ENCODE measurements at places on chromosomes 3 and 15.

- DNase-seq, result no peak
These were observed 169.4 kb downstream of the TBC1D2B start for GRCh38 chr15:77907824-77908751.

DNA sequence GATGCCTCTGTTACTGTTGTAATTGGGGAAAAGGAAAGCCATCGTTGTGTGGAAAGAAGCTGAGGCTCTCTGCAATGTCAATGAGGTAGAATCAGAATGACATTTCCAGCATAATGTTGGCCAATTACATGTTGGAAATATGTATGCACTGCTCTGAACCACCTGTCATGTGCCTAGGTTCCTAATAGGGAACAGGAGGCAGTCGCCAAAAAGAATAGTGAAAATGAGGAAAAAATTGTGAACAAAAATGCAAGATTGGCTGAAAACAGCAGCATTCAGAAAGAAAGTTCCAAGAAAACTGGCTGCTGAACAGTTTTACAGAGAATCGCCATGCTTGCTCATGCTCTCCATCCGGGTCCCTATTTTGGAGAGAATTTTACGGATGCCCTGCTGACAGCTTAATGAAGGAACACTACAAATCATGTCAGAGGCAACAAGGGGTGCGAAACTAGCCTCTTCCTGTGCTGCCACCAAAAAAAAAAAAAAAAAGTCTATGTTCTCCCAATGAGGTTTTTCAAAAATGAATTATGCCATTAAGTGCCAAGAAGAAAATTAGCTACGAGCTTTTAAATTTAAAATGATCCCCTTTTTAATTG is 305.9 kb upstream of the ARRDC4 start:
- peak; percentile 16 for DNase-seq

- DNase-seq, result peak; percentile 47
These were observed 79.2 kb upstream of the CCNL1 start for GRCh38 chr3:157239082-157239704.

GRCh38 chr3:67883766-67884165 is 229.4 kb upstream of the SUCLG2 start:
- peak; percentile 24 for DNase-seq

DNA sequence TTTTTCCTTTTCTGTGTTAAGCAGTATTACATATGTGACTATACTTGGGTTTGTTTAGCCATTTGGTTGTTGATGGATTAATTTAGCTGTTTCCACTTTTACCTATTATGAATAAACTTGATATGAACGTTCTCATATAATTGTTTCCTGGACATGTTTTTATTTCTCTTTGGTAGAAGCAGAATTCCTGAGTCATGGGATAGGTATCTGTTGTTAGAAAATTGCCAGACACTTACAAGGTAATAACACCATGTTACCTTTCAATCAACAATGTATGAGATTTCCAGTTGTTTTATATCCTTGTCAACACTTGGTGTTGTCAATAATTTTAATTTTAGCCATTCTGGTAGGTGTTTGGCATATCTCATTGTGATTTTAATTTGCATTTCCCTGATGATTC is 475.4 kb downstream of the IGSF11 start:
- DNase-seq, result no peak

DNA sequence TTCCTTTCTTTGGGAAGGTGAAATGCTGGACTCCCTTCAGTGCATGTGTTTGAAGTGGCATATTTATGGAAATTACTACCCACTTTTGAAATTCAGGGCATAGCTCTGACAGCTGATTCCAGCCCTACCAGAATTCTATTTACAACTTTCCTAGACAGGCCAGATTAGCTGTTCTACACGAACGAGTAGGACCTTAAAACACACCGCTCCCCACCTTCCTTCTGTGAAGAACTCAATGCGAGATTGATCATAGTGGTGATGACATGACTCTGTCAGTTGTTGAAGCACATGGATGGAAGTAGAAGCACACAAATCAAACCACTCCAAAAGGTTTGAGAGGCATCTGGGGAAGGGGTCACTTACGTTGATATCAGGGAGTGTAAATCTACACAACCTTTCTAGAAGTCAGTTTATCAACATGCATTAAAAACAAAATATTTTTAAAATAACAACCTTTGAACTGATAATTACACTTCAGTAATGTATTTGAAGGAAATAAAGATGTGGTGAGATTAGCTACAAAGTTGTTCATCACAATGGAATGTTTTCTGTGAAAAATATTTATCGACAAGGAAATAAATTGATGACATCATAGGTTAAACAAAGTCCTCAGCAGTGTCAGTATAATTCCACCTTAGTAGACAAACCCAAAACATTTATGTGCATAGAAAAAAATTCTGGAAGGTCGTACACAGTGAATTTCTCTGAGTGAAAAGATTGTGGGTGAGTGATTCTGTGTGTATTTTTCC is 29.8 kb downstream of the RARB start:
- no peak for DNase-seq

DNA sequence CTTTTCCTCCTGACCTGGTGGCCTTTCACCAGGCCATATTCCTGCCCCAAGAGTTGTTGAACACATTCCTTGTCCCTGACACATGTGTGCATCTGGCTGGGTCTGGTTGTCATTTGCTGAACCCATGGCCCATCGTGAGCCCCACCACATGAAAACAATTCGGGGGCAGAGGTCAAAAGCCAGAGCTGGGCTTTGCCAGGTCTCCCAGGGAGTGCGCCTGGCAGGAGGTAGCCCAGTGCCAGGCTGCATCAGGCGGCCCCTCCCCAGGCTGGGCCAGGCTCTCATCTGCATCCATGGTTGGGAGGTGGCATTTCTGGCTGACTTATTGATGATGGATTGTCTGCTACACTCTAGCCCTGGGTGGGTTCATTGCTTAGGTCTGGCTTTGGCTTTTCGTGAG is 30.9 kb downstream of the SPSB4 start:
- no peak for DNase-seq

DNA sequence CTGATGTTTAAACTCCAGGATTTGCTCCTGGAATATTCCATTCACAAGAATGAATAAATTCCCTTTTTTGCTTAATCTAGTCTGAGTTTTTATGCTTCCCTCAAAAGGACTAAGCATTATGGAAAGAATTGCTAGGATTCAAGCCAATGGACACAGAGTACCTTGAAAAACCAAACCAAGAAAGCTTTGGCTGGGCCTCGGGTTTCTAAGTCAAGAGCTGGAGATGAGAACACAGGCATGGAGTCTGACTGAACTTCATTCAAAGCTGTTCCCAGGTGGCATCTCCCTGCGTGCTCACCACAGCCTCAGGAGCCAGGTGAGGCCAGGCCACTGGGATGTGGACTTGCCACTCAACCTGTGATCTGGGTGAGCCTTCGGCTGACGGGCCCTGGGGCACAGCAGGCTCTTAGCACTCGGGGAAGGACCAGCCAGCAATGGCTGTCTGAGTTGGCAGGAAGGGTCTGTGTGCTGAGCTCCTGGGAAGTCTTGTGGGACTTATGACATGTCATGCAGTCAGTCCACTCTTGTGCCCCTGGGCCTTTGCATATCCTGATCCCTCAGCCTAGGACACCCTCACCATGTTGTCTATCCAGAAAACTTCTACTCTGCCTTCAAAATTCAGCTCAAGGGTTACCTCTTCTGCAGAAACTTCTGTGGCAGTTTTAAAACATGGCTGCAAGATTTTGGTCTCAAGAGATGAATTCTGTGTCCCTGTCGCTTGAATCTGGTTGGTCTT is 21.8 kb downstream of the CRABP1 start:
- peak; percentile 56 for DNase-seq

DNA sequence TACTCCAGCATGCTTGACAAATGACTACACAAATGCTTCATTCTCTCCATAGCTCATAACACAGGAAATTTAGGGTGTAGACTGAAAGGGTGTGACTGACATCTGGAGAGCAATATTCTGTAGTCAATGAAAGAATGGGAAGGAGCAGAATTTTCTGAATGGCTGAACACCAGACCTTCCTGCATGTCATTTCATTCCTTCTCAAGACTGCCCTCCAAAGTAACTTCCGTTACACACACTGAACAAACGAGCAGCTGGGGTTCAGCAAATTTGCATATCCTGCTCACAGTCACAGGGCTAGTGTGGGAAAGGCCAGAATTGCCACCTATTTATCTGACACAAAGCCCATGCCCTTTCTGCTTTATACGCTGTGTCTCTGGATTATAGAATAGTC is 325.0 kb upstream of the CFAP20DC start:
- no peak for DNase-seq

Measured in femur (tissue), 1 donor.